EH (cell line): ENCODE measurements at places on chromosomes 2 and 18.
A peak's percentile ranks its signal among the peaks of the same experiment; 100 is the strongest.

- DNase-seq: no peak
Observed at GRCh38 chr18:48803951-48804855, 146.6 kb downstream of the SMAD7 start.

GRCh38 chr18:64409511-64409910, 260.6 kb upstream of the LINC00305 start:
- DNase-seq: no peak

GRCh38 chr18:6885992-6886796, 156.7 kb downstream of the ARHGAP28 start:
- DNase-seq: peak; percentile 63

DNA sequence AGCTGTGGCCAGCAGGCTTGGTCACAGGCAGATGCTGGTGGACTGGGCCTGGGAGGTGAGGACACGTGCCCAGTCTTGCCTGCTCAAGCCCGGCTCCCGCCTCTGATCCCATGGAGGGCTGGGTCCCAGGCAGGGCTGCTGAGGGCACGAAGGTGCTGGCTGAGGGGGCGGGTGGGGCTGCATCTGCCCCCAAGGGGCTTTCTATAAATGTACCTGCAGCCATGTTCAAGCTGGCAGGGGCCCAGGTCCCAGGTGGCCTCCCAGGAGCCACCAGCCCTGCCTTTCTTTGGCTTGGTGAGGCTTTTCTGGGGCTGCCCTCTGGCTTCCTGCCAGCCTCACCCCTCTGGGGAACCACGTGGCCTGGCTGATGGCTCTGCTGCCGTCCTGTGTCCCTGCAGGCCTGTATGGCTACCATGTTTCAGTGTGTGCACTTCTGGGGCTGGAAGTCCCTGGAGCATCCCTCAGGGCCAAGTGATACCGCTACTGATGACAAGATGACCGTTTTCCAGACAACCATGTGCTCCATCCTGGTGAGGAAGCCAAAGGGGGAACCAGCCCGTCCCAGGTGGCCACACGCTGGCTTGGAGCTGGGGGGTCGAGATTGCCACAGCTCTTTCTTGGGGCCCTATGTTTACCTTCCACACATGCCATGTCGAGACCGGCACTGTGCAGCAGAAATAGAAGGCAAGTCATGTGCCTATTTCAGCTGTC, 23.2 kb downstream of the HJURP start:
- DNase-seq: no peak

DNA sequence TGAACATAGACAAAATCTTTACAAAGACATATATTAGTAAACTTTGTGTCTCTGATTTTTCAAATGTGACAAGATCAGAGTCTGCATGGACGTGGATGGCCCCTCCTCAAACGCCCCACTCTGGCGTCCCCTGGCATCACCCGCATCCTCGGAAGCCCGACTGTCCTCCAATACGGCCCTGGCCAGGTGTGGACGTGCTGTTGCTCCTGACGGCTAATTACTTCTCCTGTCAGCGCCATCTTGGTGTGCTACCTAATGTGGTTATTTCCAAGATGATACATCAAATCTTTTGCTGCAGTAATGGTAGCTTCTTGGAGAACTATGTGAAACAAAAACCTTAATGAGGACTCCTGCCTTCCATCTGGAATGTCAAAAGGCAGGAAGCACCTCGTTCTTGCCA, 747.4 kb upstream of the SALL3 start:
- no peak for DNase-seq

DNA sequence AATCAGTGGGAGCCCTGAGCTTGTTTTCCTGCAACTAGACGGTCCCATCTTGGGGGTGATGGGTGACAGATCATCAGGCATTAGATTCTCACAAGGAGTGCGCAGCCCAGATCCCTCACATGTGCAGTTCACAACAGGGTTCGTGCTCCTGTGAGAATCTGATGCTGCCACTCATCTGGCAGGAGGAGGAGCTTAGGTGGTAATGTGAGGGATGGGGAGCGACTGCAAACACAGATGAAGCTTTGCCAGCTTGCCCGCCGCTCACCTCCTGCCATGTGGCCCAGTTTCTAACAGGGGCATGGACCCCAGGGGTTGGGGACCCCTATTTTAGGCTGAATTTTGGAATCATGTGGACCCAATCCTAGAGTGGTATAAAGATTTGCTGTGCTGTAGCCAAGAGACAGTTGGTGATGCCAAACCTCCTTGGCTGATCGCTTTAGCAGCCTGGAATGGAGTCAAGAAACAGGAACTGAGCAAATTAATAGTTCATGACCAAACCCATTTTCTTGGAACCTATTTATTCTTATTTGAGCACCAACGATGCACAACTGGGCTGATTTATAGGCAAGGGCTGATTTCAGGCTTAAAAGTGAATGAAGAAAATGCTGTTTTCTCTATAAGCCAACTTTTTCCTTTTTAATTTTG, 25.7 kb downstream of the LPIN1 start:
- no peak for DNase-seq

DNA sequence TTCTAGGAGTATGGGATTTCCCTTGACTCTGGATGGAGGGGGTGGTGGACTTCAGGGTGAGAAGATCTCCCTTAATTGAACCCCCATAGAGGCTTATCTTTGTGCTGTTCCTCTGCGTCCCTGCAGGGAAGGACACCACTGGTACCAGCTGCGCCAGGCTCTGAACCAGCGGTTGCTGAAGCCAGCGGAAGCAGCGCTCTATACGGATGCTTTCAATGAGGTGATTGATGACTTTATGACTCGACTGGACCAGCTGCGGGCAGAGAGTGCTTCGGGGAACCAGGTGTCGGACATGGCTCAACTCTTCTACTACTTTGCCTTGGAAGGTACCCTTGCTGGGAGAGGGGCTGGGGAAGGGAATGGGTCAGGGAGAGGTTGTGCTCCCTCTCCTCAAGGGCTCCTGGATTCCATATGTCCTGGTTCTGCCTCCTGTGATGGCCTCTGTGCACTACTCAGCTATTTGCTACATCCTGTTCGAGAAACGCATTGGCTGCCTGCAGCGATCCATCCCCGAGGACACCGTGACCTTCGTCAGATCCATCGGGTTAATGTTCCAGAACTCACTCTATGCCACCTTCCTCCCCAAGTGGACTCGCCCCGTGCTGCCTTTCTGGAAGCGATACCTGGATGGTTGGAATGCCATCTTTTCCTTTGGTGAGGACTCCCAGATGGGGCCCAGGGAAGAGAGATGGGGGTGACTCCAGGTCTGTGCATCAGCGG, 19.3 kb downstream of the PRKAG3 start:
- DNase-seq: no peak

- no peak for DNase-seq
Observed at GRCh38 chr18:11293794-11294193, 144.4 kb upstream of the PIEZO2 start.

DNA sequence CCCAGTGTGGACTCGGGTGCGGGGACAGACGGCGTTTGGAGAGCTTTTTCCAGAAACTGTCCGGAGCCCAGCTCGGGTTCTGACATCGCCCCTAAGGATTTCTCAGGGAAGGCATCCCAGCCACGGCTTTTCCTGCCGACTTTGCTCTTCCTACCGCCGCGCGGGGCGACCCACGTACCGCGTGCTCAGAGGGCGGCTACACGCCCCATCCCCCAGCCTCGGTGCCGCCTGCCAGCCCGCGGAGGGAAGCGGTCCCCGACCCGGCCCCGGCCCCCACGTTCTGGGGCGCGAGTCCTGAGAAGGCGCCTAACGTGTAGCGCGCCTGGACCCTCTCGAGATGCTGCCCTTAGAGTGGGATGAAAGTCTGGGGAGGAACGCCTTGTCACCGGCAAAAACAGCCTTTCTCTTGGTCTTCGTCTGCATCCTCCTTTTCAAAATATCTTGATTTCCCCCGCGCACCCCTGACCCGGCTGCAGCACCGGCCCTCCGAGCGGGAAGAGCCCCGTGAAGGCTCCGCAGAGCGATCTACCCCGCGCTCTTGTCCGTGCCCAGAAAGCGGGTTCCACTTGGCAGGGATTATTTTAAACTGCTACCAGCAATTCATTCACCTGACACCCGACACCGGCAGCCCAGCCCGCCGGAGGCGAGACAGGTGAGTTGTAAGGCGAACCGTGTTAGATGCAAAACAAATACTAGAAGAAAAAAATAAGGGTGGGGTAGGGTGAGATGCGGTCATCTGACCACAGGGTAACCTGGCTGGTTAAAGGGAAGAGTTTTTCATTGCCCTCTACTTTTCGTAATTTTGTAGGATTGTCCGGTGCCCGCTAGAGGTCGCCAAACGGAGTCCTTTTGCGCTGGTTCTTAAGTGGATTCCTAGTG, 812 bp upstream of the KCNG3 start:
- peak; percentile 69 for DNase-seq

DNA sequence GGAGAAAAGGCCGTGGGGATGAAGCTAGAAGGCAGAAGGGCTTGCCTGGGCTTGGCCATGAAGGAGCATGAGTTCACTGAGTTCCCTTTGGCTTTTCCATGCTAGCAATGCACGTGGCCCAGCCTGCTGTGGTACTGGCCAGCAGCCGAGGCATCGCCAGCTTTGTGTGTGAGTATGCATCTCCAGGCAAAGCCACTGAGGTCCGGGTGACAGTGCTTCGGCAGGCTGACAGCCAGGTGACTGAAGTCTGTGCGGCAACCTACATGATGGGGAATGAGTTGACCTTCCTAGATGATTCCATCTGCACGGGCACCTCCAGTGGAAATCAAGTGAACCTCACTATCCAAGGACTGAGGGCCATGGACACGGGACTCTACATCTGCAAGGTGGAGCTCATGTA, 2.9 kb downstream of the CTLA4 start:
- DNase-seq: no peak

- no peak for DNase-seq
Observed at GRCh38 chr2:199570934-199571333, 113.2 kb upstream of the SATB2 start.

- no peak for DNase-seq
Observed at GRCh38 chr2:216428618-216429350, 16.5 kb downstream of the SMARCAL1 start.

- DNase-seq: no peak
Observed at GRCh38 chr2:240425697-240426096, 9.8 kb upstream of the GPC1 start.

GRCh38 chr2:241678307-241678706, 8.3 kb downstream of the DTYMK start:
- DNase-seq: no peak

- no peak for DNase-seq
Observed at GRCh38 chr18:10400534-10401307, 53.7 kb upstream of the APCDD1 start.

- DNase-seq: peak; percentile 42
Observed at GRCh38 chr2:169038338-169038757, 7.2 kb upstream of the ABCB11 start.

- DNase-seq: no peak
Observed at GRCh38 chr2:71586471-71586870, 133.1 kb downstream of the DYSF start.

DNA sequence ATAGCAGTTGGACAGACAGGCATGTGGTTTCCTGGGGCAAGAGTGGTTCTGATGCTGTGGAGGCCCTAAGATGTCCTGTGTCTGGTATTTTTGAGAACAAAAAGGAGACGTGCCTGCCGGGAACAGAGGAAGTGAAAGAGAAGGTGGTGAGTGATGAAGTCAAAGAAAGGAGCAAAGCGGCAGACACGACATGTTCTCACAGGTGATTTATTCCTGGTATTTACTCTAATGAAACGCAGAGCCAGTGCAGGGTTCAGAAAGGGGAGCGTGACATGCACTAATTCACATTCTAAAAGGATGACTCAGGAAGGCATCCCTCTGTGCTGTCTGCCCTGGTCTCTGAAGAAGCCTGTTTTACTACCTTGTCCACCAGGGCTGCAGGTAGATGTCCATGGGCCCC, 211.0 kb downstream of the KCNE4 start:
- peak; percentile 67 for DNase-seq
